H9 (cell line): ENCODE measurements at places on chromosomes 4 and X. TPM values are rescaled to one million over a fixed set of nuclear protein-coding genes. Genes with fewer than 3 reads are reported as not detected.

CACNA1F gene
- 0.94 and 1.4 TPM in 2 replicates for total RNA-seq

CNKSR2 gene
- 38.0 and 52.9 TPM in 2 replicates for total RNA-seq

DNA sequence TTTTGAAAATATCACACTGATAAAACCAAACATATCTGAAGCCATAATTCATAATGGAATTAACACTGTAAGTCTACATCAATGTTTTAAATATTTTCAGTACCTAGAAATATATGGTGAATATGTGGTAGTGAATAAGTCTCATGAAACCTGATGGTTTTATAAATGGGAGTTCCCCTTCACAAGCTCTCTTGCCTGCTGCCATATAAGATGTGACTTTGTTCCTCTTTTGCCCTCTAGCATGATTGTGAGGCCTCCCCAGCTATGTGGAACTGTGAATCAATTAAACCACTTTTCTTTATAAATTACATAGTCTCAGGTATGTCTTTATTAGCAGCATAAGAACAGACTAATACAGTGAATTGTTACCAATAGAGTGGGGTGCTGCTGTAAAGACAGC, 536.8 kb upstream of the GALNT7 start:
- no peaks in the 10 kb centered on the region for H3K36me3 ChIP-seq
- H3K4me3 ChIP-seq: no peak overlapping the region
- no peaks in the 10 kb centered on the region; the same call in 1 of the 2 replicates for H3K4me1 ChIP-seq

- no peaks in the 10 kb centered on the region; the same call in 1 of the 2 replicates for H3K4me1 ChIP-seq
- peaks cover 5% of the 10 kb centered on the region; the same call in 2 of the 3 replicates for H3K36me3 ChIP-seq
- H3K4me3 ChIP-seq: no peak overlapping the region
- H3K27ac ChIP-seq: no peak overlapping the region
- no peak for DNase-seq
These were observed 7.0 kb upstream of the HAUS7 start for GRCh38 chrX:153477364-153477857.

DNA sequence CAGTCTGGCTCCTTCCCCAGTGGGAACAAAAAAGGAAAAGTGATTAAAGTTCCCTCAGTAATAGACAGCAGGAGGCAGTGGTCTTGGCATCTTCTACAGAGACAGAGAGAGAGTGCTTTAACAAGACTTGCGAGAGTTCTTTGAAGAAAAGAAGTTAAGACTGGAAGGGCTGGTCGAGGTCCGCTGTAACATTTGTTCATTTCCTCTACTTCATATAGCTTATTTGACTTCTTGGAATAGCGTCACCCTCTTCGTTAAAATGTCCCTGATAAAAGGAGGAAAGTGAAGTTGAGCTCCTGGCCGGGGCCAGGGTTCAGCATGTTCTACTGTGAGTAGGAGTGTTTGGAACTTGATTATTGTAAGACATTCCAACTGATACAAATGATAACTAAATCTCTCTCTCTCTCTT, 179.8 kb downstream of the SLIT2 start:
- H3K4me1 ChIP-seq: no peaks in the 10 kb centered on the region
- DNase-seq: no peak
- no peak overlapping the region for H3K27ac ChIP-seq
- H3K4me3 ChIP-seq: no peak overlapping the region

GRCh38 chr4:83855044-83855443, 319.1 kb downstream of the GPAT3 start:
- no peak overlapping the region for H3K4me3 ChIP-seq
- H3K27ac ChIP-seq: no peak overlapping the region
- H3K36me3 ChIP-seq: no peaks in the 10 kb centered on the region
- H3K4me1 ChIP-seq: peaks cover 18% of the 10 kb centered on the region
- DNase-seq: no peak

GRCh38 chrX:14497184-14497666, 32.1 kb upstream of the GLRA2 start:
- no peaks in the 10 kb centered on the region for H3K4me1 ChIP-seq
- H3K27me3 ChIP-seq: no peaks in the 10 kb centered on the region
- DNase-seq: no peak
- H3K27ac ChIP-seq: no peak overlapping the region
- no peak overlapping the region for H3K4me3 ChIP-seq

DNA sequence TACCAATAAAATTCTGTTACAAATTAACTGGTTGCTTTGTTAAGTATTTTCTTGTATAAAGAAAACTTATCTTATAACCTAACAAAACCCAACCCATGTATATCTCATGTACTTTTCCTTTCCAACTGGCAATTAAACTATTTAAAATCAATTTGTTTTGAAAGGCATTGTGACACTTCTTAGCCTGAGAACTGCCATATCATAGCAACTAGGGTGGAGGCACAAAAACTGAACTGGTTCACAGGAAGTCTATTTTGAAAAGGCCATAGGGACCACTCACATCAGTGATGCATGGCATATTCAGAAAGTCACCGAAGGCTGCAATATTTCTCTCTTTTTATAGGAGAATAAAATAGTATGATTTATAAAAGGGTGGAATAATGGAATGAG, 40.5 kb upstream of the ARSJ start:
- no peak overlapping the region for H3K4me3 ChIP-seq
- no peaks in the 10 kb centered on the region for H3K27me3 ChIP-seq
- H3K36me3 ChIP-seq: no peaks in the 10 kb centered on the region
